ENCODE measurements at places on chromosomes 13 and 19. TPM values are rescaled to one million over a fixed set of nuclear protein-coding genes. Genes with fewer than 3 reads are reported as not detected.

ZNF446 gene
- total RNA-seq = 10.9 TPM

FCER2 gene
- total RNA-seq = 0.26 TPM

PGLYRP1 gene
- not detected for total RNA-seq

DNASE2 gene
- total RNA-seq = 30.4 TPM

ALG5 gene
- total RNA-seq = 27.2 TPM

RNF17 gene
- total RNA-seq = not detected

ERICH4 gene
- not detected for total RNA-seq

RASAL3 gene
- total RNA-seq = 168 TPM

SELENOV gene
- total RNA-seq = not detected

MCF2L gene
- total RNA-seq = 11.5 TPM

RAVER1 gene
- 77.9 TPM for total RNA-seq

GPR12 gene
- total RNA-seq = not detected

THSD8 gene
- 5.8 TPM for total RNA-seq

ENOX1 gene
- not detected for total RNA-seq

ALKBH6 gene
- total RNA-seq = 61.1 TPM

NECTIN2 gene
- total RNA-seq = 1.9 TPM

SIGLECL1 gene
- not detected for total RNA-seq

MISP3 gene
- 1.1 TPM for total RNA-seq

ZNF135 gene
- total RNA-seq = 3.8 TPM

FGF9 gene
- total RNA-seq = 2.6 TPM

CCDC70 gene
- total RNA-seq = not detected

PSG2 gene
- not detected for total RNA-seq

ZNF726 gene
- 14.4 TPM for total RNA-seq

PLA2G4C gene
- 0.72 TPM for total RNA-seq

C19orf67 gene
- total RNA-seq = not detected

CD70 gene
- 7.7 TPM for total RNA-seq

DMKN gene
- 2.5 TPM for total RNA-seq

ZNF844 gene
- 6.7 TPM for total RNA-seq

FAM124A gene
- total RNA-seq = 0.17 TPM

TLE6 gene
- 4.4 TPM for total RNA-seq

PROZ gene
- total RNA-seq = not detected

ERICH6B gene
- not detected for total RNA-seq

GIPR gene
- 18.4 TPM for total RNA-seq

ANKRD24 gene
- 1.7 TPM for total RNA-seq

PALM gene
- total RNA-seq = not detected

LDLR gene
- total RNA-seq = 83.8 TPM

ZNF382 gene
- total RNA-seq = 15.6 TPM
